M059J (cell line): ENCODE measurements at places on chromosomes 11 and 22. TPM values are rescaled to one million over a fixed set of nuclear protein-coding genes. Genes with fewer than 3 reads are reported as not detected.

GRCh38 chr22:50319503-50319951 lies 7.3 kb downstream of the DENND6B start:
- DNase-seq = no peak

The NPTXR gene
- total RNA-seq = 0.76 and 1.9 TPM in 2 replicates

DNA sequence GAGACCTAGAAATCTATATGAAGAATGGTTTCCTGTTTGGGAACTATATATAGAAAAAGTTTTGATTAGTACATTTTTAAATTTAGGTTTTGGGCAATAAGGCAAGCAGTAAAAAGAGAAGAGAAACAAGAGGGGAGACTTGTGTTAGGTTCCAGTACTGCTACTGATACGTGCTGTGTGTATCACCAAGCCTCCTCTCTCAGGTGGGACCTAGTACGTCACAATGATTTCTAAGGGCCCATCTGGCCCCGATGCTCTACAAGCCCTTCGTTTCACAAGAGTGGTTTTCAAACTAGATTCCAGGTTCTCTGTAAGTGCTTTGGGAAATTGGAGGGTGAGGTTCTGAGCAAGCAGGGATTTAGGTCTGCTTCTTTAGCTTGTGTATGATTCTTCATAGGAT lies 39.2 kb downstream of the USP35 start:
- no peak for DNase-seq

DNA sequence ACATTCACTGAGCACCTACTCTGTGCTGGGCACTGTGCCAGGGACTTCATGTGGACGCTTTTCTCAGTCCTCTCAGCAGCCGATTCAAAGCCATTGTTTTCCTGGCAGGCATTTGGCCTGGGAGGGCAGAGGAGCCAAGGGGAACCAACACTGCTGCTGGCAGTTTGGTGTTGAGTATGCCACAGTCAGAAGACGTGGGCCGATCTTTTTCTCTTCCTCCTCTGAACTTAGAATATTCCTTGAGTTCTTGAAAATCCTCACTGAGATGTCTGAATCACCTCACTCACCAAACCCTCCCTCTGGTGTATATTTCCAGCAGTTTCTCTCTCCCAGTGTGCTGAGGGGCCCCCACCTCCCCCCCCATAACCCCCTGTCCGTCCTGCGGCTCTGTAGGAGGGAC lies 114.5 kb upstream of the CRYBB3 start:
- no peak for DNase-seq

DNA sequence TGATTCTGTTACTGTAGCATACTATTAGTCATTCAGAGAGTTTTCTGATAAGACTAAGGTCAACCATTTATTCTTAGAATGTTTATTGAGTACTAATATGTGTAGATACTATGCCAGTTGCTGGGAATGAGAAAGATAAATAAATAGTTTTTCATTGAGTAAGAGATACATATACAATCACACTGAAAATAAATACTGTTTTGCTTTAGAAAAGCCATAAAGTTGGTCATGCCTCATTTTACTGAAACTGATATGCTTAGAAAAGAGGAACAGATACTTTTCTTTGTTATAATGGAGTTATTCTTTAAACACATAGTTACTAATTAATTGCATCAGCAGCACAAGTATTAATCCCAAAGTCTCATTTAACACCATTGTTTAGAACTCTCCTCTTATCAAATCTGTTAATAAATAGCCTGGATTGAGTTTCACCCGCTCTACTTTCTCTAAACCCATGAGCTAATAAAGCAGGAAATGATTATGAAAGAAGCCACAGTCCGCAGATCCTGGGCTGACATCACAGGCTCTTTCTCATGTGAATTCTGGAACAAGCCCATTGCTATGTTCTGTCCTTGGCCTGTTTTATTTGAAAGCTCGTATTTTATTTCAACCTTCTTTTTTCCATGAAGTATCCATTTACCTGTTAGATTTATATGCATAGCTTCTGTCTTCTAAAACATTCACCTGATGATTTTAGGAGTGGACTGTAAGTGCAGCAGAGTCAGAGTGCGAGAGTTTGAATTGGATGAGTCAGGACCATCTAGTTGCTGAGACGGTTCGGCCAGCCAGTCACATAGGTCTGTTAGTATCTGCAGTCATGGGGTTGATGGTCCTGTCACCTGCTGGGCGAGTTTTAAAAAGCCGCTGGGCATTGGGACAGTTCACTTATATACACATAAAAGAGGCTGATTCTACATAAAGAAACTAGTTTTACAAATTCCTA lies 35.5 kb downstream of the PIWIL4 start:
- no peak for DNase-seq

GRCh38 chr22:33605221-33605620 lies 315.1 kb downstream of the LARGE1 start:
- no peak for DNase-seq

GRCh38 chr11:64342869-64343745 lies 3.1 kb downstream of the CCDC88B start:
- no peak for DNase-seq

The GAL3ST1 gene
- not detected in 2 replicates for total RNA-seq

- no peak for DNase-seq
Measured at GRCh38 chr11:118068945-118069612, 7.8 kb upstream of the TMPRSS4 start.

DNA sequence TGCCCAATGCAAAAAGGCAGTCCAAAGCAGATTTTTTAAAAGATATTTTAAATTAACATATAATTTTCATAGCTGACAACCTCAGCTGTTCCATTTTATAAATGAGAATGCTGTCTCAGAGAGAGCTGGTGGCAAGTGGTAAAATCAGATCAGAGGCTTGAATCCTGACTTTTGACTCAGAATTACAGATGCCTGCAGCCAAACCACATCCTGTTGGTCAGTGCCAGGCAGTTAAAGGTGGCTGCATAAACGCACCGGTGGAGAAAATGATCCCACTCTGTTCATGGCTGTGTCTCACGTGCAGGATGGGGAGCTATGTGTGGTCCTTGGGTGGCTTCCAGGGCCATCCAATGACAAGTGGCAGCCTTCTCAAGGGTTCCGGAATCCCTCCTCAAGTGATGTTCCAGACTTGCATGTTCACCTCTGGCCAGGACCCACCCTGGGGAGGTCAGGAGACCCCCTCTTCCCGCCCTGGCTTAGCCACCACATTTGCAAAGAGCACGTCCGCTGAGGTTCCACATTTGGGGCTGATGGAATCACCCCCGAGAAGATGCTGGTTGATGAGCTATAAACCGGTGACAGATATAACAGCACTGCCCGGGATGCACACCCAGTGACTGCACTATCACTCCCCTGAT lies 155.5 kb downstream of the SHANK2 start:
- peak; percentile 46 for DNase-seq

DNA sequence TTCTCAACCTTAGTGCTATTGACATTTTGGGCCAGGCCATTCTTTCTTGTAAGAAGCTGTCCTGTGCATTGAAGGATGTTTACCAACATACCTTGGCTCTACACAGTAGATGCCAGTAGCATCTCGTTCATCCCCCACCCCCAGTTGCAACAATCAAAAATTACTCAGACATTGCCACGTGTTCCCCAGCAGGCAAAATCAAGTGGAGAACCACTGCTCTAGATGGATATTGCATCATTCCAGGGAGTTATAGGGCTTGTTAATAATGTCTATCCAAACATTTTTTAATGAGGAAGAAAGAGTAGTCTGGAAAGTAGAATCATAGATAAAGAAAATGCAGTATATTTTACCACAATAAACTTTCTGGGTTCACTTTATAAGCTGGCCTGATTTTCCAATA lies 64.1 kb downstream of the PRMT3 start:
- no peak for DNase-seq

The KRTAP5-2 gene
- total RNA-seq = not detected in 2 replicates

DNA sequence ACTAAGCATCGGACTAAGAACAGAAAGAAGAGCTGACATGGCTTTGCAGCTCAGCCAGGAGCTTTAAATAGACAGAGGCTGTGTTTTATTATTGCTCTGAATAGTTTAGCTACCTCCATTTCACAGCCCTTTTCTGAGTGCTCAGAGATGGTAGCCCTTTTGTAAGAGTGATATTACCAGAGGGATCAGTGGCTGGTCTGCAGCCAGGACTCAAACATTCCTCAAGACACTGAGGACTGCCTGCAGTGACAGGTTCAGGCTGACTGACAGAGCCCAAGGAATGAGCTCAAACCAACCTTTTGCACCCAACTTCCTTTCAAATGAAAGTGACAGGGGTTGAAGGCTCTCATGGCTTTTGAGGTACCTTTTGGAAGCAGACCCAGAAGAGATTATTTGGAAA lies 189.0 kb downstream of the DDX10 start:
- peak; percentile 50 for DNase-seq

The OSBP2 gene
- 1.3 and 2.7 TPM in 2 replicates for total RNA-seq

The TNNT3 gene
- not detected in 2 replicates for total RNA-seq

The PDGFB gene
- 4.5 and 7.2 TPM in 2 replicates for total RNA-seq

The HSCB gene
- 26.8 and 49.8 TPM in 2 replicates for total RNA-seq

DNA sequence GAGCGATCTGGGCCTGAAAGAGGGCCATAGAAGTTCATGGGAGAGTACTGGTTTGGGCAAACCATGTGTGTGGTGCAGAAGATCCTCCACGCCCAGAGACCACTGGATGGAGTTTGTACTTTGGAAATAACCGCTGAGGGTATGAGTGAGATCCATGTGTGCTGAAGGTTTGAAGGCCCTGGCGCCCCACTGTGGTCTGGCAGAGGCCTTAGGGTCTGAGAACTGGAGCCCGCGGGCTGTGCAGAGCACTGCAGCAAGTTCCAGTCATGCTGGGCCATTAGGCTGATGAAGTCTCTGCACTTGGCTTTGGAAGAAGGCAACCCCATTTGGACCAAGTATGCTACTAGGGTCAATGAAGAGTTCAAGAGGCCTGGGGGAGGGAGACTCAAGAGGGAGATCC lies 186.4 kb downstream of the BUD13 start:
- no peak for DNase-seq

DNA sequence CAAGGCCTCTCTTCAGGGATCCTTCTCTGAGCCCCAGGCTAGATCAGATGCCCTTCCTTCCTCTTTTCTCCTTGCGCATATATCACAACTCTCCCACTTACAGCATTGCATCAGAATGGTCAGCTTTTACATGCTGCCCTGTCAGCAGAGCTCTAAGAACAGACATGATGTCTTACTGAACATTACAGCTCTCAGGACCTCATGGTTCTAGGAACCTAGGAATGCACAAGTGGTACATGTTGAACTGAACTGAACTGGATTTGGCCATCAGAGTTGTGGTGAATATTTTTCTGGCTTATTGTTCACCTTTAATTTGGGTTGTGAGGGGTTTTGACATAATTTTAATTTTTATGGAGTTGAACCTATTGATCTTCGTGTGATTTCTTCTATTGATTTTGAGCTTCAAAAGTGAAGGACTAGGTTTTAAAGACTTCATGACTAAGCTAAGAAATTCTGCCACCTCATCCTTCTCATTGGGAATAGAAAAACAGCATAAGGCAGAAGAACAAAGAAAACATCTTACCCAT lies 37.7 kb upstream of the SPON1 start:
- no peak for DNase-seq

DNA sequence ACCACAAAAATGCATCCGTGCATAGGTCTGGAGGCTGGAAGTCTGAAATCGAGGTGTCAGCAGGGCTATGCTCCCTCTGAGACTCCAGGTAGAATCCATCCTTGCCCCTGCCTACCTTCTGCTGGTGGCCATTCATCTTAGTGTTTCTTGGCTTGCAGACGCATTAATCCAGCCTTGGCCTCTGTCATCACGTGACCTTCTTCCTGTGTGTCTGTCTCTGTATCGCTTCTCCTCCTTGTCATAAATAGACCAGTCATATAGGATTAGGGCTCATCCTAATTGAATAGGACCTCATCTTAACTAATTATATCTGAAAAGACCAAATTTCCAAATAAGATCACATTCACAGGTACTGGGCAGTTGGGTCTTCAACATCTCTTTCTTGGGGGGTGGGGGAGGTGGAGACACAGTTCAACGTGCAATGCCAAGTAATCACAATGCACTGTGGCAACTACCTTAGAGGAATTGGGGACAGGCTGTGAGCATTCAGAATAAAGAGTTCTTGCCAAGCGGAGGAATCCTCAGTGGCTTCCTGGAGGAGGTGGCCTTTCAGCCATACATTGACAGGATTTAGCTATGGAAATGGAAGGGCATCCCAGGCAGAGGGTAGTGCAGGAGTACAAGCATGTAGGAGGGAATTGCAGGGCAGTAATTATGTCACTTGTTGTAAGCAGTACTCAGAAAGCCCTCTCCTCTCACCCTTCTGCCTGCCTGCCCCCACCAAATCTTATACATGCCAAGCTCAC lies 96.2 kb upstream of the SYT13 start:
- no peak for DNase-seq

GRCh38 chr11:123228496-123229163 lies 33.6 kb upstream of the CLMP start:
- no peak for DNase-seq

- DNase-seq = no peak
Measured at GRCh38 chr11:1480555-1481482, 5.8 kb downstream of the MOB2 start.

- peak; percentile 39 for DNase-seq
Measured at GRCh38 chr22:21761086-21761485, 25.5 kb upstream of the YPEL1 start.

DNA sequence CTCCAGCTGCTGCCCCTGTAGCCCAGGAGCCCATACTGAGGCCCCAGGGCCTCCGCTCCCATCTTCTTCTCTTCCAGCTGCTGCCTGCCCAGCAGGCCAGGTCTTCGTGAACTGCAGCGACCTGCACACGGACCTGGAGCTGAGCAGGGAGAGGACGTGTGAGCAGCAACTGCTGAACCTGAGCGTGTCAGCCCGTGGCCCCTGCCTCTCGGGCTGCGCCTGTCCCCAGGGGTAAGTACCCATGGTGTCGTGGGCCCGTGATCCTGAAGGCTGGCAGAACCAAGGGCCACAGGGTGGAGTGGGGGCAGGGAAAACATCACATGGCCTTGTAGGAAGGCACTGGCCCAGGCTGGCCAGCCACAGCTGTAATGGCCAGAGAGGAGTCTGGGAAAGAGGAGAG lies 31.2 kb downstream of the OTOG start:
- no peak for DNase-seq

DNA sequence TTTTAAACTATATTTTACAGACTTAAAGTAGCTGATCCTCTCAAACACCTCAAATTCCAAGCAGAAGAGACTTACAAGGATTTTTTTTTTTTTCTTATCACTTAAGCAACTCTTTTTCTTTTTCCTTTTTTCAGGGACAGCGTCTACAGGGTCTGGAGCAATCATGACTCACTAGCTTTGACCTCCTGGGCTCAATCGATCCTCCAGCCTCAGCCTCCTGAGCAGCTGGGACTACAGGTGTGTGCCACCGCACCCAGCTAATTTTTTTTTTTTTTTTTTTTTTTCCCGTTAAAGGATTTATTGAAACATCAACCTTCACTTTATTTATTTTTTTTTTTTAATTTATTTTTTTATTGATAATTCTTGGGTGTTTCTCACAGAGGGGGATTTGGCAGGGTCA lies 4.5 kb upstream of the MACROD1 start:
- no peak for DNase-seq

DNA sequence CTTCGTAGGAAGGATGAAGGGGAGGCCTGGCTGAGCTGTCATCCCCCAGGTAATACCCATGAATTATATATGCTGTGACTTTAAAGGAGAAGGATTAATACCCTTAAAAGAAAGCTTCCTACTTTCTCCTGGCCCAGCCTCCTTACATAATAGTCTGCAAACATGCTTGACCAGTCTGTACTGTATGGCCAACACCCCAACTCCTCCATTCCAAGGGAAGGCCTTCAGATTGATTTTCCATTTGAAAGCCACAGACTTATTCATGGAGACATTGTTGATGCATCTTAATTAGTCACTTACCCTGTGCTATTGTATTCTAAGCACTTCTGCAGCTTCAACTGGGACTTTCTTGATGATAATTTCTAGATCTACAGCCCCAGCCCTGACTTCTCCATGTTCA lies 2.0 kb downstream of the PAAF1 start:
- DNase-seq = no peak

- peak; percentile 93 for DNase-seq
Measured at GRCh38 chr11:66112601-66113499, 42.8 kb downstream of the PACS1 start.
